Fibroblast of lung (primary cell): ENCODE measurements at places on chromosomes 7 and 10.
A peak's percentile ranks its signal among the peaks of the same experiment; 100 is the strongest.

- no peak for DNase-seq
Observed at GRCh38 chr10:47067949-47068940, 157.0 kb downstream of the PTPN20 start.

GRCh38 chr10:116017405-116017804 lies 255.6 kb downstream of the GFRA1 start:
- DNase-seq: no peak

DNA sequence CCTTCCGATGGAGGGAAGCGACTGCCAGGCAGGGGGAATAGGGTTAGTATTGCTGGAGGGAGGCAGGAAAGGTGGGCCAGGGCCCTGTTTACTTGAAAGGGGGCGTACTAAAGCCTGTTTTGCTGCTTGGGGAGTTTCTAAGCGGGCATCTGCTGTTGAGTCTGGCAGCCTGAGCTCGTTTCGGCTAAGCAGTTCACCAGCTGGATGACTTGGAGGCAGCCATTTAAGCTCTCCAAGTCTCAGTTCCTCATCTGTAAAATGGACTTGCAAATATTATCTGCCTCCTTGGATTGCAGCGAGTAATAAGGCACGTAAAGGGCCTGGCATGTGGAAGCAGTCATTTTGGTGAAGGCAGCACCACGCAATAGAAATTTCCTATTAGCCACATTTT lies 44.0 kb downstream of the LDB3 start:
- peak; percentile 42 for DNase-seq

GRCh38 chr7:72123913-72124312 lies 288.2 kb downstream of the CALN1 start:
- no peak for DNase-seq

DNA sequence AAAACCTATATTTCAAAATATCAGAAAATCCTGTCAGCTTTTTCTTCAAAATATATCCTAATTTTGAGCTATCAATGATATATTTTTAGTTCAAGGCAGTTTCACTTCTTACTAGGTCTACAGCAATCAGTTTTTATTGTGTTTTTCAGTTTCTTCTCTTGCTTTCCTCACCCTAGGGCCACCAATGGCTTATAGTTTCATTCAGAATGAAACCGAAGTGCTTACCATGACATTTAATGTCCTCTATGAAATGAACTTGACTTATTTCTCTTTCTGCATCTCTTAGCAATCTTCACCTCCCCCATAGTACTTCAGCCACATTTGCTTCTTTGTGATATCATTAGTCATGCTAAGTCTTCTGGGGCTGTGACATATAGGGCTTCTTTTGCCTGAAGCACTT lies 100.3 kb downstream of the ARL5B start:
- no peak for DNase-seq

DNA sequence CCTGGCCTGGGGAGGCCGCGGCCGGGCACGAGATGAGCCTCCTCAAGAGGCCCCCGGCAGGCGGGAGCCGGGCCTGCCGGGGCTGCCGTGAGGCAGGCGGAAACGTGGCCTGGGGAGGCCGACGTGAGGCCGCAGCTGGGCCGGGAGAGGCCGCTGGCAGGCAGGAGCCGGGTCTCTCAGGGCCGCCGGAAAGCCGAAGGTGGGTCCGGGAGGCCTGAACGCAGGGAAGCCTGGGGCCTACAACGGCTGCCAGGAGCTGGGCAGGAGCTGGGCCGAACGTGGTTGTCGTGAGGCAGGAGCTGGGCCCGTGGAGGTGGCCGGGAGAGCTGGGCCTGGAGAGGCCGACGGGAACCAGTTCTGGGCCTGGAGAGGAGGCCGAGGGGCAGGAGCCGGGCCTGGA lies 171.9 kb downstream of the TPST1 start:
- no peak for DNase-seq

DNA sequence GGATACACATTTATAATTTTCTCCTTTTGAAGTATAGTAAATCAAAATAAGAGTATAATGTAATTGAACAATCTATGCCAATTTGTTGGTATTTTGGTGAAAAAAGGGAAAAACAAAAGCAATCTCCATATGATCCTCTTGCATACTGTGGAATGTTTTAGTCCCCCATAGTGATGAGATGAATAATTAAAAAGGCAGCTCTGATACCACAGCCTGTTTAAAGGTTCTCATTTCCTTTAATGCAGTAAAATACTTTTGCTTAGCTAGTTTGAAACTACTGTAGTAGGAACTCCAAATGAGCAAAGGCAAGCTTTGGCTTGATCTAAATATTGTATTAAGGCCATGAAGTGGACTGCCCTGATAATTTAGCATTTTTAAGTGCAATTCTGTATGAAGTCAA lies 77.6 kb downstream of the VTI1A start:
- peak; percentile 34 for DNase-seq

DNA sequence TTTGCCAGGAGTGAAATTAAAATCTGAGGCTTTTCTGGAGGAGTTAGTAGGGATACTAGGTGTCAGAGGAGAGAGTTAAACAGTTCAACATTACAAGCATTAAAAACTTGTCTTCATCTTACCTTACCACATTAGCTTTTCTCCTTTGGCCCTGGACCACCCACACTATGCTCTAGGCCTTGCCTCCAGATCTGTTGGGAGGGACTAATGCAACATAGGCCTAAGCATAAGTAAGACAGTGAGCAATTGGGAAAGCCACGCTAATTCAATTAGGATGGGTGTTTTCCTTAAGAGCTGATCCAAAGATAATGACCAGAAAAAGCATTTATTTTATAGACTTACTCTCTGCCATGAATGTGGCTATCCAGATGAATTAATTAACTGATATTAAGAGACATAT lies 158.9 kb downstream of the ELMO1 start:
- no peak for DNase-seq

DNA sequence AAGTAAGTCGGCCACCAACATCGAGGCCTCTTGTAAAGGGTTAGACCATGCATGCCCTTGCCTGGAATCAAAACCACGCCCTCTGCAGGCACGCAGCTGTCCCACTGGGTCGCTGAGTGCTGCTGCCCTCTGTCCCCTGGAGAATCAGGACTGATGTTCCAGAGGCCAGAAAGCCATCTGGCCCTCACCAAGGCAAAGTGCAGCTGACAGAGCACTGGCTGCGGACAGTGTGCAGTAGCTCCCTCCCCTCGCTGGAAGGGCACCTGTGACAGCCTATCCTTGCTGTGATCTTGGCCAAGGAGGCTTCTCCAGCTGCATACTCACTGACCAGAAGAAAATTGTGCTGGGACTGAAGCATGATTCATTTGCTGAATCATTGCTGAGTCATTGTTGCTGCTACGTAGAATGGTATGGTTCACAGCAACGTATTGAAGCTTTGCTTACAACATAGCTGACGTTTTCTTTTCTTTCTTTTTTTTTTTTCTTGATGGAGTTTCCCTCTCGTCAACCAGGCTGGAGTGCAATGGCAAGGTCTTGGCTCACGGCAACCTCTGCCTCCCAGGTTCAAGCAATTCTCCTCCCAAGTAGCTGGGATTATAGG lies 30.4 kb downstream of the DDC start:
- DNase-seq: peak; percentile 100

- peak; percentile 36 for DNase-seq
Observed at GRCh38 chr10:102704915-102705314, 9.3 kb downstream of the ARL3 start.

- no peak for DNase-seq
Observed at GRCh38 chr7:151917791-151918509, 38.3 kb upstream of the GALNTL5 start.

DNA sequence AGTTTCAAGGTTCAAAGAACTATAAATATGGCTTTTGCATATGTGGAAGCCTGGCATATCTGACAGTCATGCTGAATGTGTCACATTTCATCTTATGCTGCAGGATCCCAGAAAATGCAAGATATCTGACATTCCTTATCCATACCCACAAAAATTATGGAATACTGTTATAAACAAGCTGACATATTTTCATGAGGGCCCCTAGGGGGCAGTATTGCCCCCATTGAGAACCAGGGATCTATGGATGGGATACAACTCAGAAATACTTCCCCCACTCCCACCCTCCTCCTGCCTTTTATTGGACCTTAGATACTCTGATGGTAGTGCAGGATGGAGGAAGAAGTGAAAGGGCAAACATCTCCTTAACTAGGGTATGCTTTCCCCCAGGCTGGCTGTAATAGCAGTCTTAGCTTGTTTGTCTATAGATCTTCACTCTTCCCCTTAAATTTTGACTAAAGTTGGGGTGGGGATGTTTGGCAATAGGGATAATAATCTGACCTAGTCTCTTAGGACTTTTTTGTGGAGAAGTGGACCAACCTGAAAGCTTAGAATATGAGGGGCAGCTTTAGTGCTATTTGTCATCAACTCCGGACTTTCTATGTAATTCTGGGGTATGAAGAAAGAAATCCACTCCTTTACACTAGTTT lies 3.5 kb upstream of the GNGT1 start:
- DNase-seq: peak; percentile 79

GRCh38 chr7:17402628-17403278 lies 104.3 kb downstream of the AHR start:
- DNase-seq: no peak

DNA sequence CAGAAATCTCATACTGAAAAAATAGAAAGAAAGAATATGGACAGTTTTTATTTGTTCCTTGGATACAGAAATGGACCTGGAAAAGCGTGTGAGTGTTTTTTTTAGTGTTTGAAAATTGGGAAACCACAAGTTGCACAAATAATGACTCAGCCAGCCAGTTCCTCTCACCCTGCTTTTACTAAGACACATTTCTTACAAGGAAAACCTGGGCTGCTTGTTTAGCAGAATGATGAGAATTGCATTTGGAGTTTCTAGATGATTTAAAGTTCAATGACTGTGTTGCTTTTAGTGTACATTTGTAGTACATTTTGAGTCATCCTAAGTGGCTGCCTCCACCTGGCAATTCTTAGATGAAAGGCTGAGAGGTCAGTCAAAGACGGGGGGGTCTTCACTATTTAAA lies 218.7 kb downstream of the ABCA13 start:
- DNase-seq: peak; percentile 47

DNA sequence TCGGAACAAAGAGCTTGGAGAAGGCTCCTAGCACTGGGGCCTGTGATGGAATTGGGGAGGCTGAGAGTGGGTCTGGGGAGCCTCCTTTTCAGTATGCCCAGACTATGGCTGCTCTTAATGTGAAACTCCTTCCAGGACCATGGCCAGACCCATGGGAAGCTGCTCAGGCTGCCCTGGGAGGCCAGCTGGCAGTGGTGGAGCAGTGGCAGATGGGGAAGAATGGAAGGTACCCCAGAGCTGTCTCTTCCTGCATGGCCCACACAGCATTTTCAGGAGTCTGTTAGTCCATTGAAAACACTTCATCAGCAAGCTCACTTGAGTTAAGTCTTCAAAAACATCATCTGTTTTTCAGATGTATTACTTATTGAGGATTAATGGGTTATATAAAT lies 18.5 kb downstream of the NACAD start:
- no peak for DNase-seq

- peak; percentile 67 for DNase-seq
Observed at GRCh38 chr7:151271699-151272355, 23.3 kb upstream of the SMARCD3 start.

DNA sequence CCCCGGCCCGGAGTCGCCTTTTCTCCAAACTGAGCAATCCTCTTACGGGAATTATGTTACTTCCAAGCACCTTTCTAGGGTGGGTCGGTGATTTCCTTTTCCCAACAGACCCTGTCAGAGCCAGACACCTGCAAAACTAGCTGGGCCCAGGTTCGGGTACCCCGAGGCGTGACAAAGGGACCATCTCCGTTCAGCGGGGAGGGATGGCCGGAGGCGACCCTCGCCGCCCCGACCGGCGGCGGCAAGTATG lies 445 bp downstream of the PPA1 start:
- DNase-seq: no peak

GRCh38 chr10:110995301-110995700 lies 75.9 kb downstream of the SHOC2 start:
- no peak for DNase-seq

- DNase-seq: no peak
Observed at GRCh38 chr10:1465418-1465911, 271.9 kb downstream of the ADARB2 start.

- DNase-seq: no peak
Observed at GRCh38 chr10:20892011-20892585, 5.0 kb downstream of the NEBL start.

DNA sequence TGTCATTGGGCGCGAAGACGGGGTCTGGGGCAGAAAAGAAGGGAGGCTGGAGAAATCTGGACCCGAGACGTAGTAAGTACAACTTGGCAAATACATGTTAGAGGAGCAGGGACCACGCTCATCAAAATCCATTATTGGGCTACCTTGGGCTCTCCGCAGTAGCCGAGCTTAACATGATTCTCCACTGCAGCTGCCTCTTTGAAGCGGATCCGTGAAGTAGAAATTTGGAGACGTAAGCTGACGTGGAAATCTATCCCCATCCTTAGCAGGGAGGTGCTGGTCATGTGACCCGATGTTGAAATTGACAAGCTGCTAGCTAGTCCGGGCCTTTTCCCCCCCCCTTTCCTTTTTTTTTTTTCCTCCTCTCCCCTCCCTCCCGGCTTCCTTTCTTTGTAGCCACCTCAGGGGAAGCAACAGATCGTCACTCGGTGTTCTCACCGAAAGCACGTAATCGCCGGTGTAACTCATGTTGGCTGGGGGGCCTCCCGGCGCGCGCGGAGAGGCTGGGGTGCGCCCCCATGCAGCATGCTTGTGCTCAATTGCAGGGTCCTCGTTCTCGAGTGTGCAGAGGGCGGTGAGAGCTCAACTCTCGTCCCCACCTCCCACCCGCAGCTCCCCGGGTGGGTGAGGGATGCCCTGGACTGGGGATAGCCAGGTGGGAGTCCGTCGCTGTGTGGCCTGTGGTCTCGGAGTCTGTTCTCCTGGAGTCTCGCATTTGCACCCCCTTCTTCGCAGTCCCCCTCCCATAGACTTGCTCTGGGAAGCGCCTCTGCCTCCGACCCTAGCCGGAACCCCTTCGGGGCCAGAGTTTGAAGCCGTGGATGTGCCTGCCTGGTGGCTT lies at the start of gene HOXA11:
Gene HOXA11 (minus strand): TSS at position 220 of the 841 bp plus-strand sequence. CDS start 88 bp downstream, at position 132.
- peak; percentile 49 for DNase-seq

GRCh38 chr10:46223064-46223480 lies 63.7 kb upstream of the ANTXRL start:
- no peak for DNase-seq

DNA sequence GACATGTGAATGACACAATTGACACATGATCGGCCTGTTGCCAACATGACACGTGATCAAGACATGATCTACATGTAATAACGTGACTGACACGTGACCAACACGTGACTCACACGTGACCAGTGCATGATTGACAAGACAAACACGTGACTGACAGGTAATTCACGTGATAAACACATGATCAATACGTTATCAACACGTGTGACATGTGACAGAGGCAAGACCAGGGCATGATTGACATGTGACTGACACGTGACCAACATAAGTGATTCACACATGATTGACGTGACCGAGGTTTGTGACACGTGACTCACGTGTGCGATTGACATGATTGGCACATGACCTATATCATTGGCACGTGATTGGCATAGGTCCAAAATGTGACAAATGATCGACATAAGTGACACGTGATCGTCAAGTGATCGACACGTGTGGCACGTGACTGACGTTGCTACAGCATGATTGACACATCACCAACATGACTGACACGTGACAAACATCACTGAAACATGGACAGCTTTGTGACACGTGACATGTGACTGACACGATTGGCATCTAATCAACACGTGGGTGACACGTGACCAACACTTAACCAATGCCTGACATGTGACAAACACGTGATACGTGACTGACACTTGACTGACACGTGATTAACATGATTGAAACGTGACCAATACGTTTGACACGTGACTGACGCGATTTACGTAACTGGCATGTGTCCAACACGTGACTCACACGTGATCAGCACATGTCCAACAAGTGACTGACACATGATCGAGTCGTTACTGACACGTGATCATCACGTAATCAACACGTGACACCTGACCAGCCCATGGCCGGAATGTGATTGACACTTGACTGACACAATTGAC lies 23.0 kb downstream of the CRPPA start:
- DNase-seq: no peak

GRCh38 chr10:15027741-15028140 lies 16.0 kb upstream of the OLAH start:
- DNase-seq: no peak
